ENCODE measurements at places on chromosomes 3 and 15.

GRCh38 chr15:42984493-42985034 is 64.0 kb upstream of the TTBK2 start:
- no peak for DNase-seq

- no peak for DNase-seq
These were observed 75.0 kb downstream of the COL8A1 start for GRCh38 chr3:99713440-99713839.

- no peak for DNase-seq
These were observed 95.0 kb downstream of the VGLL4 start for GRCh38 chr3:11548721-11549131.

- DNase-seq = no peak
These were observed 83.5 kb upstream of the CFAP20DC start for GRCh38 chr3:59133311-59133710.

DNA sequence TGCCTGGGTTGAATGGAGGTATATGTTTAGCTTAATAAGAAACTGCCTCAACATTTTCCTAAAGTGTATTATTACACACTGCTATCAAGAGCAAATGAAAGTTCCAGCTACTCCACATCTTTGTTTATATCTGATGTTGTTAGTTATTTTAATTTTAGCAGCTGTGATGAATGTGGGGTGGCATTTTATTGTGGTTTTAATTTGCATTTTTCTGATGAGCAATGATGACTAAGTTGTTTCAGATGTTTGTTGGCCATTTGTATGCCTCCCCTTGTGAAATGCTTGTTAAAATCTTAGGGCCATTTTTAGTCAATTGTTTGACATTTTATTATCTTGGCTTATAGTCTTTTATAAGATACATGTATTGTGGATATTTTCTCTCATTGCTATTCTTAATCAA is 260.4 kb upstream of the SLCO3A1 start:
- DNase-seq = no peak

GRCh38 chr3:4914464-4914863 is 64.8 kb upstream of the BHLHE40 start:
- no peak for DNase-seq

DNA sequence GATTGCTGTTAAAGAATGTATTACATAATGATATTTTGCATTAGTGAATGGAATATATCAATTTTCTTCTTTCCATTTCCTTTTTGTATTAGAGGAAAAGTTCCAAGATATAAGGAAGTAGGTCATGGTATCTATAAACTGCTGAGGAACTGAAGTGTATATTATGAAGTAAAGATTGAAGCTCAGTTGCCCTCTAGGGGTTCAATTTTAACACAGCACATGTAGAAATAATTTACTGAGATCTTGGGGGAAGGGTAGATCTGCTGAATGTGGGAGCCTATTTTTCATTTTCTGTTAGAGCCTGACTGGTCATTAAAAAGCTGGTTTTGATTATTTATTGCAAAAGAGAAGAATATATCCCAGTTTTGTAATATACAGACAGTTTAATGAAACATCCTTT is 45.2 kb downstream of the CMC1 start:
- DNase-seq = no peak

GRCh38 chr3:59456852-59457485 is 407.1 kb upstream of the CFAP20DC start:
- peak; percentile 24 for DNase-seq

DNA sequence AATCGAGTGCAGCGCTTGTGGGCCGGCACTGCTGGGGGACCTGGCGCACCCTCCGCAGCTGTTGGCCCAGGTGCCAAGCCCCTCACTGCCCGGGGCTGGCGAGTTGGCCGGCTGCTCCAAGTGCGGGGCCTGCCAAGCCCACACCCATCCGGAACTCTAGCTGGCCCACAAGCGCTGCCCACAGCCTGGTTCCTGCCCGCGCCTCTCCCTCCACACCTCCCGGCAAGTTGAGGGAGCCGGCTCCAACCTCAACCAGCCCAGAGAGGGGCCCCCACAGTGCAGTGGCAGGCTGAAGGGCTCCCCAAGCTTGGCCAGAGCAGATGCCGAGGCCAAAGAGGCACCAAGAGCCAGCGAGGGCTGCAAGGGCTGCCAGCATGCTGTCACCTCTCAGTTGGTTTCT is 73.4 kb downstream of the PLXNA1 start:
- no peak for DNase-seq

DNA sequence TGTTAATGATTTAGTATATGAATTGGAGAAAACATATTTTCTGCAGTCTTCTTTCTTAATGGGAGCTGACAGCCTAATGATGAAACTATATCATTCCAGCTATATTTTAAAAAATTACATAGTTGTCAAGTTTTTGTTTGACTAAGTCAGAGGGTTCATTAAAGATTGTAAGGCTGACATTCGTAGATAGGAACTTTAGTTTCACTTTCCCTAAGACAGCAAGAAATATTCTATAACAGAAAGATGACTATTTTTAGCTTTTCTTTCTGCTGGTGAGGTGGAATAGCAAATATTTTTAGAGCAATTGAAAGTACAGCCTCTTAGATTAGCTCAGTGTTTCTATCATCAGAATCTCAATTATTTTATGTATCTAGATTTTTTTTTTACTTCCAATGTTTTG is 60.2 kb downstream of the PIAS1 start:
- DNase-seq = no peak

GRCh38 chr15:99712415-99712814 is 20.8 kb downstream of the LYSMD4 start:
- no peak for DNase-seq

DNA sequence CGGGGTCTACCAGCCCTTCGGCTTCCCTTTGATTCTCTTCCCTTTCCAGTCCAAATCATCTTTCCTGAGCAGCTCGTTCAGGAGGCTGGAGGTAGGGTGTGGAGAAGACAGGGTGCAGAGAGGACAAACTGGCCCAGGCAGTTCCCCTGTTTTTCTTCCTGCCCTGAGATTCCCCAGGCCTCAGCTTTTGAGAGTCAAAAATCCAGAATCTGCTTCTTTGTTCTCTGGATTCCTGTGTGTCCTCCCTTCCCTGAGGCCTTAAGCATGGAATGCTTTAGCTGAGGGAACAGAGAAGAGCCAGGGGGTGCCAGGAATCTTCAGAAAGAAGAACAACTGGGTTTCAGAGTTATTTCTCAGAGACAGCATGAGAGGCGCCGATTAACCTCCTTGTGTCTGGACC is 26.7 kb upstream of the LRTM1 start:
- no peak for DNase-seq

DNA sequence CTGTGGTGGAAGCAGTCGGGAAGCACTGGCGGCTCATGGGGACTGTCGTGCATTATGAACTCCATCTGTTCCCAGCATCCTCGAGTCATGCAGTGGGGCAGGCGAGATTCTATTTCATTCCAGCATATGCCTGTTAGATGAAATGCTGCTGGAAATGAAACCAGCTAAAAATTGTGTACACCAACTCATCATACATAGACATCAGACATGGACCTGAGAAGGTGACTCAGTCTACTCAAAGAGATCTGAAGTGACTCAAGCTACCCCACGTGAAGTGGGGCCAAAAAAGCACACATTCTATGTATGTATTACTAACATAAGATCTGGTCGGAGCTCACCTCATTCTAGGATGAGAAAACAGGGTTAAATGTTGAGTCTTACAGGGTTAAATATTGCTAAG is 47.5 kb upstream of the FAM98B start:
- no peak for DNase-seq

DNA sequence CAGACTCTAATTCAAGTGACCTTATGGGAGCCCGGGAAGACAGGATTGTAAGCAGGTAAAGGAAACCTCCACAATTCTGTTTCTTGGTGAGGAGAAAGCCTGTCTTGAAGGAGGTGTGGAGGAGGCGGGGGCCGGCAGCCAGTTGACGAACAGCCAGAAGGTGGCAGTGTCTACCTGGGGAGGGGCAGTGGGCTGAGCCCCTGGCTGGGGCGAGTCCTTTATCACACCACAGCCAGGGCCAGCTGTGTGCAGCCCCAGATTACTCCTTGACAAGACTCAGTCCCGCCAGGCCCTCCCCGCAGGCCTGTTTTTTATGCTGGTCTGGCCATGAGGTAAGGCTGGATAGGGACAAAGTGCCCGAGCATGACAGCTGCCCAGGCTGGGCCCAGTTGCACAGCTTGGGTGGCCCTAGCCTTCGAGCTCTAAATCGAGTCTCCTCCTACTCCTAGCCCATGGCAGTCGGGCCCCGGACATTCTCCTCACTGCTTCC is 40.9 kb upstream of the IDH2 start:
- peak; percentile 61 for DNase-seq

DNA sequence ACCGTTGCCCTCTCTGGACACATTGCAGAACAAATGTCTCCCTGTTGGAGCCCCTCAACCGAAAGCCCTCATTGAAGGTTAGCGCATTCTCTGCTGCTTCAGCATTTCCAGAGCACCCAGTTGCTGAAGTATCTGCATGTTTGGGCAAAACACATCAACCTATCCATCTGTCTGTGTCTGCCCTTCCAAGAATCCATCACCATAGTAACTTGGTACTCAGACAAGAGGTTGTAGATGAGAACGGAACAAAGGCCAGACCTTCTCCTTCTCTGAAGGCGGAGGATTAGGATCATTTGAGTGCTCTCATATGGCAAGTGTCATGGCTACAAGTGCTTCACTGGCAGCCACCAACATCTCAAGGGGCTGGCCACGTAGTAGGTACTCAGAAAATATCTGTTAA is 23.1 kb upstream of the RHO start:
- DNase-seq = no peak

DNA sequence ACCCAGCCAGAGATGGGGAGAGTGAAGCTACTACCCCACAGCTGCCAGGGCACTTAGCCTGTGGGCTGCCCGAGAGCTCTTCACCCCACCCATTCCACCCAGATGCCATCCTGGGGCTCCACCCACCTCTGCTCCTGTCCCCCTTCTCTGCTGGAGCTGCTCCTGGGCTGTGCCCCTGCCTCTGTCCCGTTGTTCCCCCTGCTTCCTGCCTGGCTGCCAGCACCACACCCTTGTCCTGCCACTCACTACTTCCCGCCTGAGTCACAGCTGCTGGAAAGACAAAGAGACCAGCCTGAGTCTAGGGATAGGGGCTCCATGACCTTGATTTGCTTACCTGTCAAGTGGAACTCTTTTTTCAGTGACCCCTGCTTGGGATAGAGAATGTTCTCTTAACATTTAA is 12.4 kb downstream of the GNAI2 start:
- DNase-seq = no peak

DNA sequence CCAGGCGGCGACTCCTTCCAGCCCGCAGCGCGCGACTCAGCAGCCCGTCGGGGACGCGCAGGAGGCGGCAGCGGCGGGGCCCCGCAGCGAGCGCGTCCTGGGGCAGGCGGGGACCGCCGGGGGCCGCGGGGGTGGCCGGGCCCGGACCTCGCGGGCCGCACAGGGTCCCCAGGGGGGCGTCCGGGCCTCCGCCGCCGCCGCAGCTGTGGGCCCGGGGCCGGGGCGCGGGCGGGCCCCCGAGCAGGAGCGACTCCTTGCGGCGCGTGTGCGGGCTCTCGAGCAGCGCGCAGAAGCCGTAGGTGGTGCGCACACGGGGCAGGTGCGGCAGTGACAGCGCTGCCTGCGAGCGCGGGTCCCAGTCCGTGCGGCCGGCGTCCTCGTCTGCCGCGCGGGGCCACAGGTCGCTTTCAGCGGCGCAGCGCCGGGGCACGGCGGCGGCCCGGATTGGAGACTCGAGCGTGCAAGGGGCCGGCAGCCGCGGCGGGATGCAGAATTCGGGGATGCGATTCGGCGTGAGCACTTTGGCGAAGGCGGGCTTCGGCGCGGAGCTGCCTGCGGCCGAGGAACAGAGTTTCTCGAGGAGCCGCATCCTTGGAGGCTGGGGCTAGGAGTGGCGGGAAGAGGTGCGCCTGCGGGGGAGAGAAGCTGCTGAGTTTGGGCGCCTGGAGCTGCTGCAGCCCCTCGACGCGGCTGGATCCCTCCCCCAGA is 535 bp downstream of the C2CD4B start:
- DNase-seq = peak; percentile 7

DNA sequence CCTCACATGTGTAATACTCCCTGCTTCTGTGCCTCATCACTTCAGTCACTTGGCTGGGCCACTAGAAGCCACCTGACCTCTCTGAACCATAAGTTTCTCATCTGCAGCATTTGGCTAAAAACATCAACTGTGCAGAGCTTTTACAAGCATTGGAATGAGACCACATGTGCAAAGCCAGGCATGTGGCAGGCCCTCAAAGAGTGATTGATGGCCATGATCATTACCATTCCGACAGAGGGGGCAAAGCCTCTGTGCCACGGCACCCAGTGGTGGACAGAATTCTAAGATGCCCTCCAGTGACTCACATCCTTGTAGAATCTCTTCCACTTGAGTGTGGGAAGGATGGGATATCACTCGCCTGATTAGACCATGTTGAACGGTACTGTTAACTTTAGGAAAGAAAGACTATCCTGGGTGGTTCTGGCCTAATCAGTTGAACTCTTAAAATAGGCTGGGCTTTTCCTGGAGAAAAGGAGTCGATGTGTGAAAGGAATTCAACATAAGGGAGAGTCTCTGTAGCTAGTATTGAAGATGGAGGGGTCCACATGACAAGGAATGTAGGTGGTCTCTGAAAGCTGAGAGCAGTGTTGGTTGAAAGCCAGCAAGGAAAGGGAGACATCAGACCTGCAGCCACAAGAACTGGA is 13.5 kb downstream of the CDCP1 start:
- no peak for DNase-seq

DNA sequence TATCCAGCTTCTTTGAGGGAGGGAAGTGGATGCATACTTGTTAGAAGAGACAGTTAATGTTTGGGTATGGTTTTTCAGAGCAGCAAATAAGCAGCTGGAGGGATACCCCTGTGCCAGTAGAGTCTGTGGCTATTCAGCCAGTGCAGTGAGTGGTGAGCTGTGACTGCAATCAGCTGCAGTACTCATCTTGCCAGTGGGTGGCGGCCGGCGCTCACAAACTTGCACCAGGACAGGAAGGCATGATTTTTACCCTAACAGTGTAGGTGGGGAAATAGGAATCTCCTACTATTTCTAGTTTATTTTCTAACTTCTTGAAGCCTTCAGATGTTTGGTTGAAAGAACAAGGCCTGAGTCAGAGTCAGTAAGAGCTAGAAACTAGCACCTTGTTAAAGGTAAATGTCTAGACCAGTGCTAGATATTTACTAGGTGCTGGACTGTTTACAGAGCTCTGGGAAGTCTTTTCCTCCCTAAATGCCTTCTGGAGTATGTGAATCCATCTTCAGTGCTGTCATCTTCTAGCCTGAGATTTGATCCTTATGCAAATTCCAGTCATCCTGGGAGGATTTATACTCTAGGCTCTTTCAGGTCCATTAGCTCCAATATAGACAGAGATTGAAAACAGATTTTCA is 23.6 kb downstream of the TIMP4 start:
- DNase-seq = peak; percentile 66

DNA sequence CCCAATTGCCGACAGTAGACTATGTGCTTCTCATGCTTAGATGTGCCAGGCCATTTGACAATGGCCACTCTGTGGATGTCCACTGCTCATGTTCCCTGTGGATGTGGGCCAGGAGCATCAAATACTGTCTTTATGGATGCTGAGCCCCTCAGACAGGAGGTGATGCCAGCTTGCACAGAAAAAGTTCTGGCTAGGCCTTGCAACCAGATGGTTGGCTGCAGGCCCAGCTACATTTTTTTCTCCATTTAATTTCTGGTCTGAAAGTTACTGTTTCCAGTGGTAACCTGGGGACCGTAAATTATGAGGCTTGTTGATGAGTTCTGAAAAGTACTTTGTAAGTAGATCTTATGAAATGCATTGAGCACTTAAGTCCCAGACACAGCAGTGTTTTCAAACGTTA is 228.5 kb downstream of the CHL1 start:
- no peak for DNase-seq

- no peak for DNase-seq
These were observed 9.2 kb downstream of the SKIC8 start for GRCh38 chr15:78290222-78290621.

GRCh38 chr3:186687120-186687651 is 21.4 kb downstream of the HRG start:
- DNase-seq = no peak
